ENCODE measurements at places on chromosomes 4 and X.

- peak; percentile 50 for DNase-seq
These were observed at the start of gene SPINK2 for GRCh38 chr4:56821381-56822243. TSS of gene SPINK2 (minus strand) at chr4:56821701. CDS start at chr4:56821662, 39 bp downstream.

DNA sequence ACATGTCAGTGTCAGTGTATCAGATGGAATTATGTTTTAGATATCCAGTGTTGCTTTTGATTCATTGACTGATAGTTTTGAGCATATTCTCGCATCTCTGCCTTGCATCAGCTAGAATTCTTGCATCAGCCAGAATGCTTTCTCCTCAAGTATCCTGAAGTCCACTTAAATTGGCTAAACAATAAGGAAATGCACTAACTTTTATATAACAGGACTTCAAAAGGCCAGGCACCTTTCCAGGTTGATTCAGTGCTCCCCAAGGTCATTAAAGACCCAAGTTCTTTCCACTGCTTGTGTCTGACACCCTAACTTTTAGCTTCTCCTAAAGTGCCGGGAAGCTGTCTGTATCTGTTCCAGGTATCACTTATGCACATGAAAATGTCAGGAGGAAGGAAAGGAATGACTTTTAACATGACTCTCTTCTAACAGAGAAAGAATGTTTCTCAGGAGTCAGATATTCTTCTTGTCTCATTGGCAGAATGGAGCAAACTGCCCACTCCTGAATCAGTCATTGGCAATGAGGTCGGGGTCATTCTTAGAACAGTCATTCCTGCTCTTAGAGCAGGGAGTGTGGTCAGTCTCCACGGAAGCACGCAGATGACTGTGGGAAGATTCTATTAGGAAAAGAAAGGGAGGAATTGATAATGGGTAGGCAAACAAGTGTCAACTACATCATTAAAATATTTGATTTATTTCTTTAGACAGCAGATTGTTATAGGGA, 92.9 kb upstream of the TLL1 start:
- DNase-seq = no peak

DNA sequence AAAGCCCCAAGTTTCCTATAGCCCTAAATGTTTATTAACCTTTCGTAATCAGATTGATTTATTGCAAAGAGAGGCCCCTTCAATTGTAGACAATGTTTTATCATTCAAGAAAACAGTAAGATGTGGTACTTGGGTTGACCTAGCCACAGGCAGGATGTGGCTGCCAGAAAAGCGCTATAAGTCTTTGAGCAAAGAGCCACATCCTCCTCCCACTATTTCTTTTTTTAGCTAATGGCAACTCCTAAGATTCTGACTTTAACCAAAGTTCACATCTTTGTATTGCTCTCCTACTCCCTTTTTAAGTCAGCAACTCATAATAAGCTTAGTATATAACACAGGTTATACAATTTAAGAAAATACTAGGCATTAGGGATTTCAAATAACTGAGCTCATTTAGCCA, 70.7 kb upstream of the PPP3CA start:
- peak; percentile 62 for DNase-seq

- DNase-seq = no peak
These were observed 75.9 kb upstream of the RPL34 start for GRCh38 chr4:108544481-108544880.

- DNase-seq = peak; percentile 82
These were observed 29.5 kb downstream of the SH3TC1 start for GRCh38 chr4:8228319-8229250.

DNA sequence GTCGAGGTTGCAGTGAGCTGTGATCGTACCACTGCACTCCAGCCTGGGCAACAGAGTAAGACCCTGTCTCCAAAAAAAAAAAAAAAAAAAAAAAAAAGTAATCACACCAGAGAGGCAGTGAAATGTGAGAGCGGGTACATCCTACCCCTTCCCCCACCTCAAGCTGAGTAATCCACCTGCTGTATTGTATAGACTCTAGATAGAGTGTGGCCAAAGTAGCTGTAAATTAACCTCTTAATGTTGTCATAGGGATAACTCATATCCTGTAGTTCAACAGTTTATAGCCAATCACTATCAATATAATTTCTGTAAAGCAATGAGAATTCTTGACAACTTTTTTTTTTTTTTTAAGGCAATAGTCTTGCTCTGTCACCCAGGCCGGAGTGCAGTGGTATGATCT, 30.8 kb downstream of the TNIP2 start:
- no peak for DNase-seq

DNA sequence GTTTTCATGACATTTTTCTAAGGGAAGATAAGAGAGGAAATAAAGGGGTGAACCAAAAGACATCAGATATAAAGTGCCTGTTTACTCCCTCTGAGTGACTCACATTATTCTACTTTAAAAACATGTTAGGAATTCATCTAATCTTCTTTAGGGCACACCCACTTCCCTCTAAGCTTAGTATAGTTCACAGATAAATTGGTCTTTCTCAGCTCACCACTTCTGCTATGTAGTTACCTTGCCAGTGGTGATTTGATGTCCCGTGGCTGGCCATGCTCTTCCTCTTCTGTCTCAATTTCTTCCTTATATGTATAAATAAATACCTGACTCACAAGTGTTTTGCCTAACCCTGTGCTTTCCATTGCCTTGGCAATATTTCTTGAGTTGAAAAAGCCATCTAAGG, 96.8 kb downstream of the PDLIM5 start:
- no peak for DNase-seq

DNA sequence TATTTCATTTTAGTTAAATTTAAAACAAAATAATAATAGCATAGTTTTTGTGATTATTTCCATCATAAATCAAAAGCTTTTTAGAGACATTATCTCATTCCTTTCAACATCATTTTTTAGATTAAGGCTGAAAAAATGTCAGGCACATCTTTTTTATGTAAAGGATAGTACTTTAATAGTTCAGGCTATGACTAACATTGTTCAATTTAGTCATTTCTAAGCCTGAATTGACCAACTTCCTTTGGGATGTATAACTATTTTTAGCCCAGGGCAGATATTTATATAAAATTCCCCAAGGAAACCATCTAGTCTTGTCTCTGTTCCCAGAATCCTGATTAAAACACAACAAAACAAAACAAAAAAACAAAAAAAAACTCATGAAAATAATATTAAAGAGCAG, 145.6 kb upstream of the PCDH18 start:
- no peak for DNase-seq

GRCh38 chr4:3683744-3684421, 82.3 kb upstream of the ADRA2C start:
- no peak for DNase-seq

DNA sequence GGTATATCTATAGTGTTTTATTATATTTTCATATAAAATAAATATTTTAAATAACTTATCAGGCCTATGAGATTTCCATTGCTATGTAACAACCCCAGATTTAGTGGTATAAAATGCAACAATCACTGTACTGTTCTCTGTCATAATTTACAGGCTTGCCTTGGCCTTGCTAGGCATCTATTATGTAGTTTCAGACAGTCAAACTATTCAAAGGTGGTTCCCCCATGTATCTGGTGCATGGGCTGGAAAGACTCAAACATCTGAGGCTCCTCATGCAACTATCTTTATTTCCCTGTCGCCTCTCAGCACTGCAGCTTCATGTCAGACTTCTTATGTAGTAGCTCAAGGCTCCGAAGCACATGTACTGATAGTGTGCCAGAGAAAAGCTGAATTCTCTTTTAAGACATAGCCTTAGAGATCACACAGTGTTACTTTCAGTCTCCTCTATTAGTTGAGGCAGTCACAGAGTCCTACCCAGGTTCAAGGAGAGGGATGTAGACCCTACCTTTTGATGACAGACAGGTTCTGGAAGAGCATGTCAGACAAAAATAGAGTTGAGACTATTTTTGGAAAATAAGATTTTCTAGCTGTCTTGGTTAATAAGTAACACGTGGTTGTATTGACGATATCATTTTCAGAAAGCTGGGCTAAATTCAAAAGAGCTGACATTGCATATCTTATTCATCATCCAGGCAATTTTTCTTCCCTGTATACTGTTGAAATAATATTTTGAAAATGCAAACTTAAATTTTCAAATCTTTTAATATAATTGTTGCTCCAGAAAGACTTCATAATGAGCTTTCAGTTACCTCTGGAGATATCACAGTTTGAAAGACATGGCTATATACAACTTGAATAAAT, 19.4 kb downstream of the MTTP start:
- DNase-seq = no peak

- no peak for DNase-seq
These were observed 441.9 kb downstream of the INPP4B start for GRCh38 chr4:142404191-142404611.

Data from GM13977 (cell line).